ENCODE measurements at places on chromosomes 5 and 9.

- no peak for DNase-seq
Measured at GRCh38 chr5:176151281-176151680, 86.9 kb upstream of the SIMC1 start.

DNA sequence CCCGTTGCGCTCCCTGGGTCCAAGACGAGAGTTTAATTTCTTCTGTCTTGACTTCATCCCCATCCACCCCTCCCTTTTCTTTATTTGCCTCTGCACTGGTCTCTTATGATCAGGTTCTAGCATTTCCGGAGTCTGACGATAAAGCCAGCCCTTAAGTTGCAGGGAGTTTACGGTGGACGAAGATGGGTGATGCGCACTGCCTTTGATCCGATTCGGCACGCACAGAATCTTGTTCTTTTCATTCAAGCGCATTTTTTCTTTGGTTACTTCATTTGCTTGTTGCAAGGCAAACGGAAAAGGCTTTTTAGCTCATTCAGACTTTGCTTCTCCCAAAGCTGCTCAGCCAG, 488 bp upstream of the MCTP1 start:
- no peak for DNase-seq

- DNase-seq = no peak
Measured at GRCh38 chr5:107949688-107950341, 279.1 kb upstream of the EFNA5 start.

DNA sequence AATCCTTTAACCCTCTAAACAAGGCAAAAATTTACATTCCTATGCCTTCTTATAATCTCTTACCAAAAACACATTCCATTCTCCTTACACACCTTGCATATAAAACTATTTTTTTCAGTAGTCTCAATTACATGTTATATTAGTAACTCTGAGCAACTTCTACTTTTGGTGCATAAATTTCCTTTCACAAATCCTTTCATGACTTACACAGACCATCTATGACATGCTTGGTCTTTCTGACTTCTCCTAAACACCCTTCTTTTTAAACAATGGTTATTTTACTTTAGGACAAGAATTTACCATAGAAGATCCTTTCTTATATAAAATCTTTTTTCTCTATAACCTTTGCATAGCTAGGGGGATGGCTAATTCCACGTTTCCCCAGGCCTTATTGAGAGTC, 208.0 kb upstream of the ARRDC3 start:
- no peak for DNase-seq

DNA sequence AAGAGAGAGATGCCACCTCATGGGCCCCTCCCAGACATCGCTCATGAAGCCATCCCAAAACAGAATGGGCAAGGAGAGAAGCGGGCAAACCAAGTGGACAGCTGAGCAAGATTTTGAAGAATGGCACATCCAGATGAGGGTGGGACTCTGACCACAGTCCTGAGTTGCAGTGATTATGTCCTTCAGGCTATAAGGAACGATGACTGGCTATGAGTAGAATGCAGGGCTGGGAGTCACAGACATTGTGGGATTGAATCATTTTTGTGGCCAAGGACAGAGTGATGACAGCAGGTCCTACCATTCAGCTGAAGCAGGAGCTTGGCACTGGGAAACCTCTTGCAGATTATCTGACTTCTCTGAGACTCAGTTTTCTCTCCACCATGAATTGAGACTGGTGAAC, 245.7 kb upstream of the SLC30A5 start:
- no peak for DNase-seq

Measured in stimulated activated CD4-positive, alpha-beta T cell treated with anti-CD3 and anti-CD28 coated beads, Interleukin-2, amount 100 ng/mL, for 24 hours (primary cell).